MCF 10A (cell line): ENCODE measurements at places on chromosomes 3 and 15.

DNA sequence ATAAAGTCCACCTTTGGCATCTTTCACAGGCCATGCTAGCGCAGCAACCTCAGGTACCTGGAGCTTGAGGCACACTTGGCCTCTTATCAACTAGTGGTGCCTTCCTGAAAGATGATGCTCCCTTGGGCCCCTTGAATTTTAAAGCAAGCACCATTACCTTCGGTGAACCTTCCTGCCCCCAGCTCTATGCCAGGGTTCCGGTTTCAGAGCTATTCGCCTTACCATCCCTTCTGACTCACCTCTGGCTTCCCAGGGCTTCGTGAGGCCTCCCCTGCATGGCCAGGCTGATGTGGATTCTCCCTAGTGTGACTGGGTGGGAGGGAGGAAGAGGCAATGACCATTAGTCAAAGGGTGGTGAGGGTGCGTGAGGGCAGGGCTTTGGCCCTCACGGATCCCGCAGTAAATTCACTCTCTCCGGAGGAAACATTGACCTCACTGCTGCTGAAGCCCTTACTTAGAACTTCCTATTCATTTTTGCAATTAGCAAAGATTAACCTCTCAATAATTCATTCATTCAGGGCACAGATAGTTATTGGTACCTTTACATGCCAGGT, 16.3 kb downstream of the BHLHE40 start:
- DNase-seq: peak; percentile 96

DNA sequence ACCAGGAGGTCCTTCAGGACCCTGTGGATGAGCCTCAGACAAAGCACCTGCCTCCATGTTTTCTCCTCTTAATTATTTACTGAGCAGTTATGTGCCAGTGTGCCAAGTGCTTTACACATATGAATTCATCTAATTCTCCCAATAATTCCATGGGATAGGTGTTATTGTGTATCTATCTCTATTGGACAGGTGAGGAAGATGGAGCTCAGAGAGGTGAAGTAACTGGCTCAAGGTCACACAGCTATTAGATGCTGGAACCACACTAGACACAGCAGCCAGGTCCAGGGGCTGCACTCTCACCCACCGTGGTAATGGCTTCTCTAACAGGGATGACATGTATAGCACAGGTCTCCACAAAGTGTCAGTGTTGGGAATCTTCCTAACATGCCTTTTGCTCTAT, 70.2 kb downstream of the TLE3 start:
- no peak for DNase-seq

- no peak for DNase-seq
These were observed 83.4 kb upstream of the POU1F1 start for GRCh38 chr3:87359826-87360225.

GRCh38 chr3:151976211-151977050, 103.0 kb downstream of the SUCNR1 start:
- peak; percentile 87 for DNase-seq

GRCh38 chr15:93073465-93073952, 15.5 kb downstream of the RGMA start:
- DNase-seq: no peak

- DNase-seq: no peak
These were observed 122.7 kb downstream of the WNT5A start for GRCh38 chr3:55364421-55364820.

- DNase-seq: no peak
These were observed 1.6 kb upstream of the LTF start for GRCh38 chr3:46466273-46466672.

- no peak for DNase-seq
These were observed 8.9 kb downstream of the CISH start for GRCh38 chr3:50602595-50603191.

DNA sequence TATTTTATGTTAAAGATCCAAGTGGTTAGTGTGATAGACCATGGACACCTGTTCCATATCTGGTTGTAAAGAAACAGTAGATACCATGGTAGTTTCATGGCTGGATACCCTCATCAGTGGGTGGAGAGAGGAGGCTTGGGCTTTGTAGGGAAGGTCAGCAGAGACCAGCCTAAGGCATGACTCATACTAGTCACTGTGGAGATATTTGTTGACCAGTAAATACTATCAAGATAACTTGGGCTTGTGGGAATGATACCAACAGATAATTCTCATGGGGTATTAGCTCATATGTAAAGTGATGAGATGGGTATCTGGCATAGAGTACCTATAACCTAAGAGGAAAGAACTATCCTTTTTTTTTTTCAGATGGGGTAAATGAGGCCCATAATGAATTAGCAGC, 354.5 kb downstream of the CACNA2D3 start:
- DNase-seq: no peak

DNA sequence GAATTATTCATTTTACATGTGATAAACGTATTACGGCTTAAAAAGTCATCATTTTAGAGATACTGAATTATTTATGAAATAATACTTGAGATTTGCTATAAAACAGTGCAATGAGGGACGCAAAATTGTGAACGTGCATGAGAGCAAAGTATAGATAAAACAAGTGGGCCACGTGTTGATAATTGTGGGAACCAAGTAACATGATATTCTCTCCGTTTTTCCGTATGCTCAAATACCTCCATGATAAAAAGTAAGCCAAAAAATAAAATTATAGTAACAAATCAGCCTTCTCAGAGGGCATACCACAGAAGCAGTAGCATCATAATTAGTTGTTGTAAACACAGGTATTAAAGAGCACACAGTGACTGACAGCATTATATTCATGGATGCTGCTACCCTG, 42.6 kb downstream of the SFMBT1 start:
- no peak for DNase-seq

GRCh38 chr15:55074431-55074830, 122.3 kb downstream of the RSL24D1 start:
- no peak for DNase-seq

- no peak for DNase-seq
These were observed 207.9 kb upstream of the TBL1XR1 start for GRCh38 chr3:177405191-177405672.

- DNase-seq: no peak
These were observed 37.7 kb upstream of the NAALADL2 start for GRCh38 chr3:174821477-174821876.

DNA sequence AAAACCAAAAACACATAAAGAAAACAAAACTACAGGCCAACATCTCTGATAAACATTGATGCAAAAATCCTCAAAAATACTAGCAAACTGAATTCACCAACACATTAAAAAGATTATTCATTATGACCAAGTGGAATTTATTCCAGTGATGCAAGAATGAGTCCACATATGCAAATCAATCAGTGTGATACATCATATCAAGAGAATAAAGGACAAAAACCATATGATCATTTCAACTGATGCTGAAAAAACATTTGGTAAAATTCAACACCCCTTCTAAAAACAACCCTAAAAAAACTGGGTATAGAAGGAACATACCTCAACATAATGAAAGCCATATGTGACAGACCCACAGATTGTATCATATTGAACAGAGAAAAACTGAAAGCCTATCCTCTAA, 265.6 kb upstream of the DCBLD2 start:
- no peak for DNase-seq

DNA sequence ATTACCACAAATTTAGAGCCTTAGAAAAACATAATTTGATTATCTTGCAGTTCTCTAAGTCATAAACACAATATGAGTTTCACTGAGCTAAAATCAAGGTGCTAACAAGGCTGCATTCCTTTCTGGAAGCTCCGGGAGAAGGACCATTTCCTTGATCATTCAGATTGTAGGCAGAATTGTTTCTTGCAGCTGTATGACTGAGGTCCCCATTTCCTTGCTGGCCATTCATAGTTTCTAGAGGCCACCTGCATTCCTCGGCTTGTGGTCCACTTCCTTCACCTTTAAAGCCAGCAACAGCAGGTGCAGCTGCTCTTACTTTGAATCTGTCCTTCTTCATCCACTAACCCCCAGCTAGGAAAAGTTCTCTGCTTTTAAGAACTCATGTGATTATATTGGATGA, 58.7 kb downstream of the IFT80 start:
- no peak for DNase-seq

- DNase-seq: no peak
These were observed 94.9 kb downstream of the AKAP13 start for GRCh38 chr15:85475317-85475701.

- no peak for DNase-seq
These were observed 29.5 kb downstream of the CMTM7 start for GRCh38 chr3:32421185-32421584.

GRCh38 chr3:131363275-131363674, 18.3 kb upstream of the NUDT16 start:
- no peak for DNase-seq

- DNase-seq: no peak
These were observed 201.3 kb upstream of the TPM1 start for GRCh38 chr15:62841269-62841628.

DNA sequence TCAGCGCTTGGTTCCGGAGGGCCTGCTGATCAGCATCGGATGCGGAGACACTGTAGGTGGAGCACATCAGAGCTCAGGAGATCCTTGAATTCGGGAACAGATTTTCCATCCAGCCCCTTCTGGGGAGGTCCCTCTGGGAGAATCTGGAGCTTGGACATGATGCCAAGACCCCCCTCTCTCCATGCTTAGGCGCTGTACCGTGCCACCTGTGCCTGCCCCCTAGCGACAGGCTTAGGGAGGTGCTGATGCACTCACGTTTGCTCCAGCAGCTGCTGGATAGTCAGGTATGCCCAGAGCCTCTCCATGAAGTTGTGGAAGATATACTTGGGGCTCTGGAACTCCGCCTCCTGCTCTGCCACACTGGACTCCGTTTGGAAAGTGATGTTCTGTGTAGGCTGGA, 9.7 kb downstream of the ITIH4 start:
- peak; percentile 52 for DNase-seq

DNA sequence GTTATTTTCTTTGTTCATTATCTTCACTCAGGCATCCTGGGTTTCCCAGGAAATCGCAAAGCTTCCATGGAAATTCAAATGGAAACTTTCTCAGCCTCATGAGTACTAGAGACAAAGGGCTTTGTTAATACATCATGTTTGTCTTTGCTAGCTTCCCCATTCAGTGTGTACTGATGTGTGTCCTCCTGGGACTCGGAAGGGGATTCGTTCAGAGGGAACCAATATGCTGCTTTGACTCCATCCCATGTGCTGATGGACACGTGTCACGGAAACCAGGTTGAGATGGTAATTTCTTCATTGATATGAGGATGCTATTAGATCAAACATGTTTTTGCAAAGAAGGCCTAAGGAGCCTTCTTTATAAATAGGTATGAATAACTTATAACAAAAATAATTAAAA, 87.0 kb upstream of the KCNAB1 start:
- no peak for DNase-seq

DNA sequence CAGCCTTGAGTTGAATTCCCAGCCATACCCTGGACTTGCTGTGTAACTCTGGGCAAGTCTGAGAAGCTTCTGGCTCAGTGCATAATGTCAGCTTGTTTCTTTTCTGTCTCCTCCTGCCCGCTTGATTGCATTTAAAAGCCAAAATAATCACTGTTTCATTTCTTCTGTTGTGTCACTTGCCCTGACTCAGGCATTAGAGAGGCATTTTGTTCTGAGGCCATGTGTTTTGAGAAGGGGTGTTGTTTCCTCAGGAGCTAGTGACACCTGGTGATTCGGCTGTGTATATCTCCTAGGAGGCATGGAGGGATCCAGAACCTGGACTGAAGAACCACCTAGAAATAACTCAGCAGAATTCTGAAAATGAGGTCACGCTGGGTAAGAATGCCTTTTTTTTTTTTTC, 16.0 kb downstream of the WDR73 start:
- DNase-seq: peak; percentile 43
